ENCODE measurements at places on chromosomes 3 and 15.

GRCh38 chr15:75455982-75456531, 4.6 kb upstream of the SIN3A start:
- no peak for DNase-seq

DNA sequence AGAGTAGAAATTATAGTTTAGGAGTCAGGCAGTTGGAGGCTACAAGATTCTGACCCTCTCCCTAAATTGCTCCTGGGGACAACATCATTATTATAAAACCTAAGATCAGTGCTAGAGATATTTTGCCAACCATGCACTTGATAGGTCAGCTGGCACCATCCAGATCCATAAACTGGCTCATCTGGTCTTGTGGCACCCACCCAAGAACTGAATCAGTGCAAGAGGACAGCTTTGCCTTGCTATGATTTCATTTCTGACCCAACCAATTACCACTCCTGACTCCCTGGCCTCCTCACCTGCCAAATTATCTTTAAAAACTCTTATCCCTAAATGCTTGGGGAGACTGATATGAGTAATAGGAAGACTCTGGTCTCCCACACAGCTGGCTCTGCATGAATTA, 461.1 kb upstream of the TGFBR2 start:
- DNase-seq, result no peak

DNA sequence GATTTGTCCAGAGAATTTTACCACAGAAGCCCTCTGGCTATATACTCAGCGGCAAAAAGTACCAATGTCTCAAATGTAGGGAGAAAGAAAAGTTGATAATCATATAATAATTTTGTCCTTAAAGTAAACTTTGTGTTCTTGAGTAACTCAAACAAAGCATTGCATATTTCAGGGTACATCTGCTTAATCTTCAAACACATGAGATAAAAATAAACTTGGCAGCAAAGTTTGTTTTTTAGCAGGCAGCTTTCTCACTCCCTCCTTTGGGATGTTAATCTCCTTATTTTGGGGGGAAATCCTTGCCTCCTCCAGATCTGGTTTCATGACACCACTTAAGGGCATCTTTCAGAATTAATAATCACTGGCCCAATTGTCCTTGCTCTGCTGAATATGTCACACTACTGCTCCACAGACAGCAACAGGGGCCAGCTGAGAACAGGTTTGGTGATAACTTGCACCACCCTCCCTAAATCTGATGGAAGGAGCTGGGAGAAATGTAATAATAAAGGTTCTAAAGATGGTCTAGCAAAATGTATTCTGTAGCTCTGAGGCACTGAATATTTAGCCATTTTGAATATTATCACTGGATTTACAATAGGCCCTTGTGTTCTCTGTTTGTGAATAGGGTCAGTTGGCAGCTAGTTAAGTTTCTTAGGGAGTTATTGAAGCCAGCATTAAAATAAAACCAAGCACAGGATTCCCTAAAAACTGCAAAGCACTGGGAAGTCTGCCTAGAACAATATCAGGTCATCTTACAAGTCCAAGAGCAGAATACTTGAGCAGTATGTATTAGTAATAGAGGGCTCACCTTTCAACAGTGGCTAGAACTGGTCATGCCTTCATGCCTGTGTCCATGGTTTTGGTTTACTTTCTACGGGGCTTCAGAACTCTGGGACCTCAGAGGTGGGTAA, 79.2 kb downstream of the EFL1 start:
- no peak for DNase-seq

- no peak for DNase-seq
Observed at GRCh38 chr3:9955611-9956352, 3.6 kb upstream of the PRRT3 start.

DNA sequence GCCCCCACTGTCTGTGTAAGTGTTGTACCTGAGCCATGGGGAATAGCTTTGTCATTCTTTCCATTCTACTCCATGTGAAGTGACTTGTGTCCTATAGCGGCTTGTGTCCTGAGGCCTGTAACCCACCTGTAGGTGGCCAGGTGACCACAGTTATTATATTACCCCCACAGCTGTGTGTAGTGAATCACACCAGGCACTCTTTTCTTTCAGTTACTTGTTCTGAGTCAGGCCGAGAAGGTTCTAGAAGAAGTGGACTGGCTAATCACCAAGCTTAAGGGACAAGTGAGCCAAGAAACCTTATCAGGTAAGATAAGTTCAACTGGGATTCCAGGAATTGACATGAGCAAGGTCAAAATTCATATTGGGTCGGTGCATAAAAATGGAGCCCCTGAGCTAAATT, 29.2 kb downstream of the POLG start:
- DNase-seq, result no peak

All from KG1 (cell line).